Fibroblast of the aortic adventitia (primary cell): ENCODE measurements at places on chromosomes 5 and 9.
A peak's percentile ranks its signal among the peaks of the same experiment; 100 is the strongest.

GRCh38 chr5:31944684-31945445 lies 229.3 kb downstream of the GOLPH3 start:
- DNase-seq = no peak

- DNase-seq = peak; percentile 14
Measured at GRCh38 chr9:20940447-20941173, 90.8 kb downstream of the HACD4 start.

DNA sequence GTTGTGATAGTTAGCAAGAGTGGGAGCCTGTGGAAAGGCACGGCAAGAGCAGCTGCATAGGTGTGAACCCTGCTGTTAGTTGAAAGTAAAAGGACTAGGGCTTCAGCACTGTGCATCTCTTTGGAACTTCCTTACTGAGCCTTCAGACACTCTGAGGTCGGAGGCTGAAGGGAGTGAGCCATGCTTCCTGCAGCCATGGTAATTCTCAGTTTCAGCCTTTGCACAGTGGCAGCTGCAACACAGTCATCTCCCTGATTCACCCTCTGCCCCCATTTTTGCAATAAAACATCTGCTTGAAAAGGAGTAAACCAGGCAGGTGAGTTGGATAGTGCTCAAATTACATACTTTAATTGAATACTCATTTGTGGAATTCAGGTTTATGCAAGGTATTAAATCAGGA lies 6.5 kb upstream of the TLE4 start:
- DNase-seq = no peak

GRCh38 chr9:85715587-85715986 lies 26.2 kb downstream of the AGTPBP1 start:
- peak; percentile 34 for DNase-seq

GRCh38 chr5:1255081-1255561 lies 29.9 kb downstream of the SLC6A18 start:
- DNase-seq = no peak

- peak; percentile 23 for DNase-seq
Measured at GRCh38 chr9:107948601-107949000, 459.0 kb upstream of the KLF4 start.

GRCh38 chr5:67047160-67047559 lies 149.4 kb downstream of the CD180 start:
- DNase-seq = no peak

DNA sequence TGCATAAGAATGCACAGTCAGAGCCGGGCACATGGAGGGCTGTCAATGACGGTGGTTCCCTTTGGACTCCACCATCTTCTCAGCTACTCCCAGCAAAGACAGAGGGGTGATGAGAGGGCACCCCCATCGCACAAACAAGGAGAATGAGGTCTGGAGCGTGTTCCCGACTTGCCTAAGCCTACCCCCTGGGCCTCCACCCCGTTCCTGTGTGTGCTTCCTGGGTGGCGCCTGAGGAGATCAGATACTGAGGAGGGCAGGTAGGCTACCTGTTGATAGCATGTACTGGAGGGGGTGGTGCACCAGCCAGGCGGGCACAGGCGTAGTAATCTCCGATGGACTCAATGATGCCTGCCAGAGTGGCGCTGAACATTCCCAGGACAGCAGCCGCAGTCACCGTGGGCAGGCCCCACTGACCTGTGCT lies 4.1 kb downstream of the SLC23A1 start:
- DNase-seq = no peak

GRCh38 chr9:38338342-38339018 lies 54.0 kb upstream of the ALDH1B1 start:
- no peak for DNase-seq

DNA sequence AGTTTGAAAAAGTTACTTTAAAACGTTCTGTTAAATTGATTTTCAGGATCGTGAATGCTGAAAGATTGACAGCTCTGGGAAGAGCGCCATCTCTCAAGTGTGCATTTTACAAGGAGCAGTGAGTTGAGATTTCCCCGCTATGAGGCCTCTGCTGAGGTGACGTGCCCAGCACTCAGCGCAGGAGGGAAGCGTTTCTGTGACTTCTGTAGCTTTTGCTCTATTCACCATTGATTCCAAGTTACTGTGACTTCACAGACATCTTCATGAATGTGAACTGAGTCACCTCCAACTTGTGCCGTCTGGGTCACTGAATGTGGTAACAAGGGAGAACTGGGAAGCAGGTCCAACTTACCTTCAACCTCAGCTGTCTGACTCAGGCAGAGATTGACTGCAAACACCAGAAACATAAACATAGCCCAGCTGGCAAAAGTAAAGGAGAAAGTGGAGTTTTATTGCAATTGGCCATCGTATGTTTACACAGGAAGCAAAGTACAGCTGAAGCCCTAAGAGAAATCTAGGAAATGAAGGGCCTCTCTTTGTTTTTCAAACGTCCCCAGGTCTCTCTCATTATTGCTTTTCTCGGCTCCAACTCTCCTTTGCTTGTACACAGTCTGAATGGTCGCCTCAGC lies 428.8 kb upstream of the CLINT1 start:
- DNase-seq = peak; percentile 61

DNA sequence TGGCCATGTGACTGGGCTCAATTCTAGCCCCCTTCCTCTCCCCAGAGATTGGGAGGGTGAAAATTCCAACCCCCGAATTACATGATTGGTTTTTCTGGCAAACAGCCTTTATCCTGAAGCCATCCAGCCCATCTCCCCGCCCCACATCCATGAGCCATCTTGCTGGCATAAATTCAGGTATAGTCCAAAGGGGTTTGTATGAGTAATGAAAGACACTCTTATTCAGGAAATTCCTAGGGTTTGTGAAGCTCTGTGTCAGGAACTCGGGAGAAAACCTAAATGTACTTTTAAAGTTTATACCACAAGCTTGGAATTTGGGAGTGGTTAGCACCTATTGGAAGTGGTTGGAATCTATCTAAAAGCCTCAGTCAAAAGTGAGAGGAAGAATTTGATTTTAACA lies 80.6 kb upstream of the SIMC1 start:
- DNase-seq = peak; percentile 84

- no peak for DNase-seq
Measured at GRCh38 chr5:33153372-33153771, 287.4 kb upstream of the TARS1 start.

- DNase-seq = peak; percentile 82
Measured at GRCh38 chr9:12698266-12698665, 5.1 kb downstream of the TYRP1 start.

GRCh38 chr5:128225245-128226030 lies 141.9 kb downstream of the SLC12A2 start:
- no peak for DNase-seq

DNA sequence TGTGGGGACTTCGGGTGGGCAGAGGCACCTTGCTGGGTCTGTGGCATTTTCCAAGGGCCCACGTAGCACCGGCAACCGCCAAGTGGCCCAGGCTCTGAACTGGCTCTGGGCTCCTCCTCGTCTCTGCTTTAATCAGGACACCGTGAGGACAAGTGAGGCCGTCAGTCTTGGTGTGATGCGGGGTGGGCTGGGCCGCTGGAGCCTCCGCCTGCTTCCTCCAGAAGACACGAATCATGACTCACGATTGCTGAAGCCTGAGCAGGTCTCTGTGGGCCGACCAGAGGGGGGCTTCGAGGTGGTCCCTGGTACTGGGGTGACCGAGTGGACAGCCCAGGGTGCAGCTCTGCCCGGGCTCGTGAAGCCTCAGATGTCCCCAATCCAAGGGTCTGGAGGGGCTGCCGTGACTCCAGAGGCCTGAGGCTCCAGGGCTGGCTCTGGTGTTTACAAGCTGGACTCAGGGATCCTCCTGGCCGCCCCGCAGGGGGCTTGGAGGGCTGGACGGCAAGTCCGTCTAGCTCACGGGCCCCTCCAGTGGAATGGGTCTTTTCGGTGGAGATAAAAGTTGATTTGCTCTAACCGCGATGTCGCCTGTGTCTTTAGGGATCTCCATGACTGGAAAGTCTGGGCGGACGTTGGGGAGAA lies 5.8 kb downstream of the DPP7 start:
- DNase-seq = no peak

DNA sequence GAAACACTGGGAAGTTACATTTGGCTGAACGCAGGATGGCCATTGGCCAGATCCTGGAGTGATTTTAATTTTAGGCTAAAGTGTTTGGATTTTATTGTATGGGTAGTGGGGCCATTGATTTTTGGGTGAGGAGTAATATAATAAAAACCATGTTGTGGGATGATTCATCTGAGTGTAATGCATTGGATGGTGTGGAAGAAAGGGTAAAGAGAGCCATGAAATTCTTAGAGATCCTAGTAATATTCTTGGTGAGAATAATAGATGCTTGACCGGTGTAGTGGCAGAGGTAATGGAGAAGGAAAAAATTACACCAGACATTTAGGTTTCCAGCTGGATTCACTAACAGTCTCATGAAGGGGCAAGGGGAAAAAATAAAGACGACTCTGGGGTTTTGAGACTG lies 158.1 kb downstream of the NPR3 start:
- peak; percentile 78 for DNase-seq

GRCh38 chr5:88792144-88792840 lies 90.7 kb downstream of the MEF2C start:
- DNase-seq = no peak

GRCh38 chr9:14283276-14283675 lies 30.7 kb downstream of the NFIB start:
- peak; percentile 44 for DNase-seq

- no peak for DNase-seq
Measured at GRCh38 chr9:72254901-72255545, 105.8 kb downstream of the GDA start.

DNA sequence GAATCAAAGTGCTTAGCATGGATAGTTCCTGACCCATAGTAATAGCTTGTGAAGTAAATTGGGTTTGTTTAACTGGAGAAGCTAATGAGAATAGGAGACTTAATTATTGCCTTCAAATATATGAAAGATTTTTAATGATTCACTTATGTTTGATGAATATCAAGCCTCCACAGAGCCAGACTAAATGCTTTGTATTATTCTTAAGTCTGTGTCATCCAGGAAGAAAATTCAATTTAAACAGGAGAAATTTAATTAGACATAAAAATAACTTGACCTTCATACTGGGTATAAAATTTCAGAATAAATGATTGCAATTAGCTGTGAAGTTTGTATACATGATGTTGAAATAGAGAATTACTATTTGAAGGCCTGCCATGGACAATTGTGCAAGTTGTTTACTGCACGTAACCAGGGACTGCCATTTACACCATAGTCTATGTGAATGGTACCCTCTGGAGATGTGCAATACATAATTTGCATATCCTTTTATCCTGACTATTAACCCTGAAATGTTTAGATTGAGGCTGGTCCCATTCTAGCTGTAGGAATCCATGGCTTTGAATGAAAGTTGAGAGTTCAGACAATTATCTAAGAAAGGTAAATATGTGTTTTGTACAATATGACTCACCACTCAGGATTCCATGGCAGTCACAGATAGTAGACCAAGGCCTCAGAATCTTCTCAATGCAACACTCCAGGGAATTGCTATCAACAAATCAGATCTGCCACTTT lies 133.5 kb upstream of the IL12B start:
- peak; percentile 33 for DNase-seq

- DNase-seq = no peak
Measured at GRCh38 chr5:15026944-15027343, 155.4 kb upstream of the ANKH start.

DNA sequence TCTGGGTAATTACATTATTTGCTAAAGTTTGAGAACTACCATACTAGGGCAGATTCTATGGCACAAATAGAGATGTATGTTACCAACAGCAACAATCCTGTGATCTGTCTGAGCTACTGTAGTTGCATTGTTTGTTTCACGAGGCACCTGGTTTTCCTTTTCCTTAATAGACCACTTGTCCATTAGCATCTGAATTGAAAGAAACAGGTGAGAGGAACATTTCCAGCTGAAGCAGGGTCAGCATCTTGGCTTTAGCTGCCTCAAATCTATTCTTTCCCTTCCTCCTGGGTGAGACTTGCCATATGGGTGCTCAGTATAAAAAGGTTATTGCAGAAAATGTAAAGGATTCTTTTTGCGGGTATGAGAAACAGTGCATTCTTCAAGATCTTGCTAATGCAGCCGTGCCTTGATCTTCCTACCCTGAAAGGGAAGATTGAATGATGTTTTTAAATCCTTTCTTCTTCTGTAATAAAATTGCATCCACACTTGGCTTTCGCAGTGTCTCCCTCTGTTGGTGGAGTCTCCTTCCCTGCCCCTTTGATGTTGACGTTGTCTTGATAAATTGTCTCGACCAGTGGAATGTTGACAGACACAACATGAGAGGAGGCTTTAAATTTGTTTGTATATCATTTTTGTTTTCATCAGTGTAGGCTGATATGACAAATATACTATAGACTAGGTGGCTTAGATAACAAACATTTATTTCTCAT lies 118.0 kb upstream of the BRINP1 start:
- DNase-seq = no peak

- DNase-seq = peak; percentile 48
Measured at GRCh38 chr9:10045598-10045997, 567.2 kb downstream of the PTPRD start.

DNA sequence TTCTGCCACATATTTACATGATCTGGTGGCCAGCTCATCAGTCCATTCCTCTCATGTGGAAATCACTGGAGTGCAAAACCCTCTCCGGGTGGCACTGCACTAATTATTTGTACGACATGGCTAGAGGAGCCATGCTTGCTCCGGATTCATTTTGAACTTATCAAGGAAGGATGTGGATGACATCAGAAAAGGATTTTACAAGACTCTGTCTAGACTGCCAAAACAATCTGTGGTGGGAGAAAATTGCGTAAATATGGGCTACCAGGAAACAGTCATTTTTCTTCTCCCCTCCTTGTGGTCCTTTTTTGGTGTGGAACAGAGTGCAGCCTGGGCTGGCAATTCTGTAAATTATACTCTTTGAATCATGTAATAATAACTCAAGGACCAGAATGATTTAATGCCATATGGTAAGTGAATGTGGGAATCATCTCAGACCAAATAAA lies 123.4 kb upstream of the IFNE start:
- DNase-seq = peak; percentile 95

GRCh38 chr9:9117866-9118265 lies 1318.3 kb upstream of the DMAC1 start:
- DNase-seq = no peak

DNA sequence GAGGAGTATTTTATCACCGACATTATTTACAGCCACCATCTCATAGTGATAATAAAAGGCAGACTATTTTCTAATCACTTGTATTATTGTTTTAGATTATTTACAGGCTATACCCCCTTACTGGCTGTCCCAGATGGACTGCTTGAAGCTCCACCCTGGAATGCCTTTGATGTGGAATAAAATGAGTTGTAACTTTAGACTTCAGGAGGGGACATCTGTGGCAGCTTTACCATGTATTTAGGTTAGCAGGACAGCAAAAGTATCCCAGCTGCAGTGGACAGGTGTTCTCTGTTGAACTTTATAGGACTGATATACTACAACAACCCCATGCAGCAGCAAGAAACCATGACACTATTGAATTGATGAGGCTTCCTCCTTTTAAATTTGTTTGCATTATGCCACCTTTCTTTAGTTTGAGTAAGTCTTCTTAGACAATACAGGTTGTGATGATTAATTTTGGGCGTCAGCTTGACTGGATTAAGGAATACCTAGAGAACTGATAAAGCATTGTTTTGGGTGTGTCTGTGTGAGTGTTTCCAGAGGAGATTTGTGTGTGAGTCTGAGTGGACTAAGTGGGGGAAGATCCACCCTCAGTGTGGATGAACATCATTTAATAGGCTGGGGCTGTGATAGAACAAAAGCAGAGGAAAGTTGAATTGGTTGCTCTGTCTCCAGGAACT lies 29.2 kb upstream of the C9orf57 start:
- no peak for DNase-seq
